ENCODE measurements at places on chromosomes 3 and 15.

GRCh38 chr3:177658354-177658753 lies 461.1 kb upstream of the TBL1XR1 start:
- DNase-seq: no peak

- DNase-seq: no peak
Measured at GRCh38 chr3:78176869-78177268, 1137.0 kb downstream of the ROBO2 start.

DNA sequence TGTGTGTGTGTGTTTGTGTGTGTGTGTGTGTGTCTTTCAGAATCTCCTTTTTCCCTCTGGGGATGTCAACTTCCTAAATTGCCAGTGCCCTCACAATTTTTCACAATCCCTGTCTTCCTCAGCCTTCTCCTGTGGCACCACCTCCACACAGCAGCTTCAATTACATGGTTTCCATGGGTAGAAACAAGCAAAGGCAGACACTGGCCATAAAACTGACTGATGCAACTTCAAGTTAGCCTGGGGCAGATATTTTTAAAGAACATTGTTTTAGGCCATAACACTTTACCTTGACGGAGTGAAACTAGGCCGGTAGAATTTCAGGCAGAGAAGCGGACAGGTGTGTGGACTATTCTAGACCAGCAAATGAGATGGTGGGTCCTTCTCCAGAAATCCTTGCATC lies 405.8 kb upstream of the SUCLG2 start:
- no peak for DNase-seq

DNA sequence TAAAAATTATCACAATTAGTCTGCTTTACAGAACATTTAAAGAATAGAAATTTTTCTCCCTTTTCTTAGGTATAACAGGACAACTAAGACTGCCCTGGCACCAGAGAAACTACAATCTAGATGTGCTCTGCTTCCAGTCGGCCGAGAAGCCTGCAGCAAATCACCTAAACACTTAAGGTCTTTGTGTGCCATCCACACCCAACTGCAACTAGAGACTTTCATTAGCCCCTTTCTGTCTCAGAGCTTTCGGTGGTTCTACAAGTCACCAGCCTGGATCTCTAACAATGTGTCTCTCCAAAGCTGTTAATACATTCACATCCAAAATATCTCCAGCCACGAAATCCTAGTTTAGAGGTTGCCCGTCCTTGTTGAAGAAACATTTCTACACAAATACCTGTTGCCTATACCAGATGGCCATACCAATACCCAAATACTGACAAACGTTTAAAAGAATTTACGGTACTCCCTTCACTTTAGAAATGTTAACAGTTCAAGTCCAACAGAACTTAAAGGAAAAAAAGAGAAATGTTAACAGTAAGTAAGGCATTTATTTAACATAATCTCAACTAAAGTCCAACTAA lies 6.7 kb downstream of the PRC1 start:
- no peak for DNase-seq

DNA sequence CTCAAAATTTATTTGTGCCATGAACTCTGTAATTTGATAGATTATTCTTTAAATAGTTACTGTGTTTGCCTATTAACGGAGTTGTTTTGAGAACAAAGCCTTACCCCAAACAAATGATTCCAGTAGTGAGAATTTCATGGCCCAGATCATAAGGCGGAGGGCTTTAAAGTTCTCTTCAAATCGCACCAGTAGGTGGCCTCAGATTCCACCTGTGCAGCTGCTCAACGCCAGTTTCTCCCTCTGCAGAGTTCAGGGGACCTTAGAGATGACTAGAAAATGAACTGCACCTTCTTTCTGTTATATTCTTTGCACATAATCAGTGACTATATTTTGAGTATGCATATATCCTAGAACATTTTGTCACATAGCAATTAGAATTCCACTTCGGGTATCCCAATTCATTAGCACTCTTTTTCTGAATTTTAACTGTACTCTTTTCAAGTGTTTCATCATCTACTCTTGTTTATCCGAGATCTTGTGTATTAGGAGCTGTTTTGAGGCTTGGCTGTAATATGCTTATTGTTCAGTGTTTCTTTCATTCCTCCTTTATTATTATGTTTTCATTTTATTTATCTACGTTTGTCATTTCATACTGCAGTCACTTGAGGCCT lies 232.6 kb upstream of the CHRM5 start:
- DNase-seq: peak; percentile 55

DNA sequence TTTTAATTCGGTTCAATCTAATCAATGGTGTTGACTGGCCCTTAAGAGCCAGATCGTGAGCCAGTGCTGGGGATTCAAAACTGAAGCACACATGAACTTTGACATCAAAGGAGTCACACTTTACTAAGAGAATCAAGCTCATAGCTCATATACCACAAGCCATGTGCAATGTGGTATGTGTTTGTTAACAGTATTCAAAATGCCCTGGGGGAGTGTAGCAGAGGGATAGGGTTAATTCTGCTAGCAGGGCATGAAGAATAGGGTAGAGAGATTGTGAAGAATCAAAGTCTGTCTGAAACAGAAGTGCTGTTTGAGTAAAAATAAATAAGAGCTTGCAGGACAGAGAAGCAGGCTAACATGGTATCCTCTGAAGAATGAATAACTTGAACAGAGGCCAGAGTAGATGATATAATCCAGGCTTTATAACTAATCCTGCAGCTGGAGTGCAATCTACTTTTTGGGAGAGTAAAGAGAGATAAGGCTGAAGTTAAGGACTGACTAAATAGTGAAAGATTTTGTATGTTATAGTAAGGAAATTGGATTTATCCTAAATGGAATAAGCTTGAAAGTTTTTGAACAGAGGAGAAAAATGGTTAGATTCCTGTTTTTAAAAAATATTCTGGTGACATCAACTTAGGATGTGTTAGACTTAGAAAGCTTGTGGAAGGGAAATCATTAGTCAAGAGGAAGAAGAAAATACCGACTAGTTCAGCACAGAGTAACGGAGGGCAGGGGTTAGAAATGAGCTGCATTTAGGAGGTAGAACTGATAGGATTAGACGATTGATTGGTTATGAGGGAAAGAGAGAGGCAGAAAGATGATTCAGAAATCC lies 292.0 kb downstream of the NFKBIZ start:
- peak; percentile 22 for DNase-seq

DNA sequence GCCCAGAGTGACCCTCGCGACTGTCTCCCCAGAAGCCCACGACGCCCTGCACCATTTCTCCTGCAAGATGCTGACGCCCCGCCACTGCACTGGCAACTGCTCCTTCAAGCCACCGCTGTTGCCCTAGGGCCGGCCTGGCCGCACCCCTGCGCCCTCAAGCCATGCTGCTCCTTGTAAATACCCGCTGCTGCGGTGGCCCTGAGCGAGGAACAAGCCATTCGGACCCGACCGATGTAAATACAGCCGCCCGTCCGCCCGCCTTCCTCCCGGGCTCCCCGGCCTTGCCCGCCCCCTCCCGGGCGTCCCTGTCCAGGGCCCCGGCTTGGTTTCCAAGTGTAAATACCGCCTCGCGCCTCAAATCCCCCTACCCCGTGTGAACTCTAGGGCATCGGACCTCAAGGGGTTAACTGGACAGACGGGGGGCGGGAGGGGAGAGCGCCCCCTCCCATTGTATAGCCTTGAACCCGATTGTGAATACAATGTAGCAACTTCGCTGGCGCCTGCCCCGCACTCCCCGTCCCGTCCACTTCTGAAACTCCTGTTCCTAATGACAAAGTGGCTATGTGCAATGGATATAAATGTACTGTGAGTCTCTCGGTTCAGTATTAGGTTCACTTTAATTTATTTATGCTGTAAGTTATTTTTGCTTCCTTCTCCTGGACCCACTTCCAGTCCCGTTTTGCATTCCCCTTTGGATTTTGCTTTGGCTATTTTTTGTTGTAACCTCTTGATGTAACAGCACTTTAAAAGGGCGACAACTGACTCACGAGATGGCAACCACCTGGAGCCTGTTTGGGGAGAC lies 5.9 kb downstream of the RNU6-1 start:
- peak; percentile 46 for DNase-seq

DNA sequence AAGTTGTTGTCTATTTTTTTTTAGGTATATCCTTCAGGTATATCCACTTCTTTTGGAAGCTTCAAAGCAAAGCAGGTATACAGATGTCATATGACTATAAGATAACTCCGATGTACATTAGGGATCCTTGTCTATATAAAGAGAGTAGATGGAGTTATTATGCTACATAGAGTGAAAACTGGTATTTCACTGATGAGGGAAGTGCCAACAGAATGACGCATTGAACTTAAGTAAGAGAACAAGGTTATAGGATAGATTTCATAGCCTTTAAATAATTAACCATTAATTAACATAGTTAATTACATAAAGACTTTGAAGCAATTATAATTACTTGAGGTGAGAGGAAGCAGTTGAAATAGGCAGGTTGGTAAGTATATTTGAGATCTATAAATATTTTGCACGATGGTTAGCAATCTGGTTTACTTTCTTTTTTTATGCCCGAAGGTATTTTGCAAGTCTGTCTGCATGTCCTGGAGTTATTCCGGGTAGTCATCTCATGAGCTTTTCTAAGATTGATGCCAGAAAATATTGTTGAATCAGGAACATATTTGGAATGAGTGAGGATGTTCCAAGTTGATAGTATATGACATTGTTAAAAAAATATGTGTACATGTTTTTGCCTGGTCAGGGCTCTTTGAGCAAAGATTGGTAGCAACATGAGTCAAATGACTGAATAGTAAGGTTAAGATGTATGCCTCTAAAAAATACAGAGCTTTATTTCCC lies 299.5 kb upstream of the KCNMB2 start:
- DNase-seq: peak; percentile 71

DNA sequence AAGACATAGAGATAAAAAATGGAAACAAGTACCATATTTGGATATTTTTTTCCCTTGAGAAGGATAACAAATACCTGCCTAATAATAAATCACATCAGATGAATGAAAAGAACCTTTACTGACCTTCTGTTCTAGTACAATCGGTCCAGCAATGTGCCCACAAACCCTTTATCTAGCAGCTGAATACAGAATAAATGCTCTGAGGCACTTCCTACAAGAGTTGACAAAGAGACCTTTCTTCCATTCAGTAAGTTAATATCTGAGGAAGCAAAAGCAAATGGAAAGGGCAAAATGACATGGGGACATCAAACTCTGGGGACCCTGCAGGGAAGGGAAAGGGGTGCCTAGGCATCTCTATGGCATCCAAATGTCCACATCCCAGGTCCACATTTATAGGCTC lies 115.8 kb downstream of the NEK10 start:
- no peak for DNase-seq

GRCh38 chr3:139096670-139097069 lies 52.0 kb upstream of the PRR23C start:
- no peak for DNase-seq

DNA sequence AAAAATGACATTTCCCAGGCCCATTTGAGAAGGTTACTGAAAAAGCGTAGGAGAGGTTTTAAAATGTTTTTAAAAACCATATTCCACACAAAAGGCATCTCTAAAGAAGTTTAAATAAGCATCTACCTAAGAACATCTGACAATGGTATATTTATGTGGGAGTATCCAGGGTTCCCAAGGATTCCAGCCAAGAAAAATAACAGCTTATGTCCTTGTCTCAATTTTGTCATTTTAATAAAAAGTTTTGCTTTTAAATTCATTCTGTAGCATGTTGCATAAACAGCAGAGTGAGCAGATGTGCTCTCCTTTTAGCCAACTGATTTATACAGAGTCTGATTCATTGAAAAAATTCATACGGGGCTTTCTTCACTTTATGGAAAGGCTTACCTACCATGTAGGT lies 129.9 kb downstream of the LRRC3B start:
- no peak for DNase-seq

DNA sequence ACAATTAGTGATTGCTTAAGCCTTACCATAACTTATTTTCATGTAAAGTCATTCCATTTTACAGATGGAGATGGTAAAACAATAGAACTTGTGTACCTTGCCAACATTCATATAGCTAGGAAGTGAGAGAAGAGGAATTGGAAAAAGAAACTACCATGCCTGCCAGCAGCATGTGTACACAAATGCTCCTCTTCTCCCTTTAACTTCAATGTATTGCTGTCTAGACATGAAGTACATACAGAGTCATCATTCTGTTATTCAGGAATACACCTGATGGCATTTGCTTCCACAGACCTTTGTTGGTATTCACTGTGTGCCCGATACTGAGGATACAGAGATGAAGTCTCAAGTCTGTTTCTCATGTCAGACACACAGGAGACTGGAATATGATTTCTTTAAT lies 7.1 kb upstream of the TMEM207 start:
- peak; percentile 30 for DNase-seq

GRCh38 chr15:68418611-68419161 lies 13.3 kb downstream of the ITGA11 start:
- no peak for DNase-seq

GRCh38 chr3:152731511-152731910 lies 103.4 kb upstream of the P2RY1 start:
- no peak for DNase-seq

DNA sequence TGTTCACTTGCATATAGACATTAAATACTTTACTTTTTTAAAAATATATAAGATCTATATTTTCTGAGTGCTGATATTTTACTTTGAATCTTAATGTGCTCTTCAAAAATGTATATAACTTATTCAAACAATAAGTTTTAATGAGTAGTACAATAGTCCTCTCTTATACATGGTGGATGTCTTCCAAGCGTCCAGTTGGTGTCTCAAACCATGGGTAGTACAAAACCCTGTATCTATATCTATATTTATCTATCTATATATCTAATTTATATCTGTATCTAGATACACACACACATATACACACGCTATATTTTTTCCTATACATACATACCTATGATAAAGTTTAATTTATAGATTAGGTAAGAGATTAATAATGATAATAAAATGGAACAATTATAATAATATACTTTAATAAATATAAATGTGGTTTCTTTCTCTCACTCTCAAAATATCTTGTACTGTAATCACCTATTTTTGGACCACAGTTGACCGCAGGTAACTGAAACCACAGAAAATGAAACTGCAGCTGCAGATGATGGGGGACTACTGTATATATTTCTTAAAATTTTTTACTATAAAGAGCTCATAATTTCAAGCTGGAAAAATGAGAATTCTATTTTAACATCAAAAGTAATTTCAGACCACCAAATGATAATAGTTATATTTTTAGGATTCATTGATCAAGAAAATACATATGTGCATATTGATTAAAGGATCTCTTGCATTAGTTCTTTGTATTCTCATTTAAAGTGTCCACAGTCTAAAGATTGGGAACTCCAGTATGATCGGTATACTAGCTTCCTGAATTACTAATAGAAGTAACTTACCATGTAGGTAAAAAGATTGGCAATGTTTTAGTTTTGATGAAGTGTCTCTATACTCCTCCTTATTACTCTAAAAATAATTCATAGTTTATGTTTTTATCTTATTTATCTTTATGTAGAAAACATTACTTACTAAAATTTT lies 215.1 kb upstream of the MLF1 start:
- DNase-seq: no peak

GRCh38 chr3:73258057-73258456 lies 196.6 kb downstream of the EBLN2 start:
- no peak for DNase-seq

DNA sequence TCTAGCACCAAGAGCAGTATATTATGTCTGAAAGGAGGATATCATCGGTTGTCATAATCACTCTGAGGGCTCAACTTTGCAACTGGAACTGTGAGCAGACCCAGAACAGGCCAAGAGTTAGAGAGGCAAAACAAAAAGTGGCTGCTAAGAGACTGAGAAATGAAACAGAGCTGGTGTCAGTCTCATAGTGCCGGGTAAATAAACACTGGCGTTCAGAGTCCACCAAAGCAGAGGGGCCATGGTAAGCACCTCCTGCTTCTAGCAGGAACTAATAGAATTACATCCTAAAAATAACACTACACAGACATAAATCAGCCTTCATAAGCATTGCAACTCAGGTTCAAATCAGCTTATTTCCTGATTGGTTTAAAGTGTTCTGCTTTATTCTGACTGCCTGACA lies 10.3 kb upstream of the IL12A start:
- no peak for DNase-seq

- no peak for DNase-seq
Measured at GRCh38 chr3:168806871-168807270, 711.1 kb upstream of the GOLIM4 start.
